ENCODE measurements at places on chromosomes 16 and 17.
A peak's percentile ranks its signal among the peaks of the same experiment; 100 is the strongest.

GRCh38 chr17:81285894-81286293 lies 9.2 kb downstream of the SLC38A10 start:
- DNase-seq, result no peak

- no peak for DNase-seq
These were observed 16.4 kb downstream of the ITGAL start for GRCh38 chr16:30488764-30489605.

GRCh38 chr17:36136439-36136838 lies 32.8 kb downstream of the CCL4 start:
- DNase-seq, result no peak

GRCh38 chr16:87828907-87829621 lies 40.2 kb downstream of the SLC7A5 start:
- no peak for DNase-seq

DNA sequence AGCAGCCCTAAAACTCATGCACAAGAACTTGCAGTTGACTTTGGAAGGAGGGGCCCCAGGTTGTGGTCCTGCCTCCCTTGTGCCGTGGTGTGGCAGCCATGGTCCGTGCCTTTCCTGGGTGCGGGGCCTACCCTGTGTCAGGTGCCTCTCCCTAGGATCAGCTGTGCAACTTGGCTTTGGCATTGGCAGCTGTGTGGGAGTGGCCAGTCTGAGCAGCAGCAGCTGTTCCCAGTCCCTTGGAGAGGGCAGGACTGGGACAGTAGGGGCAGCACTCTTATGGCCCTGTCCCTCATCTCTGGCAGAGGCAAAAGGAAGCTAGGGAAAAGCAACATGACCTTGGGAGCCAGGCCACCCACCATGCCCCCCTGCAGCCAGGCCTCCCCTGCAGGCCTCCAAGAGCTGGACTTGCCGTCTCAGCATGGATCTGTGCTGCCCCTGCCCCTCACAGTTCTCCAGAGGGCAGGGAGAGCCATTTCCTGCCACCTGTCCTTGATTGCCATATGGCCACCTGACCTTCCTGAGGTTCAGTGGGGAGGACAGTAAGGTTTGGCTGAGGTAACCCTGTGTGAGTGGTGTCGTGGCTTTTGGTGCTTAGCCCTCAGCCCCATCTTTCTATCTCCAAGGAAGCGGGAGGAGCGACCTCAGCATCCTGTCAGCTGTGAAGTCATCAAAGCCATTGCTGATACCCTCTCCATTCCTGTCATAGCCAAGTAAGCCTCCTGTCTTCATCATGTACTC lies 15.5 kb upstream of the NFATC3 start:
- DNase-seq, result no peak

DNA sequence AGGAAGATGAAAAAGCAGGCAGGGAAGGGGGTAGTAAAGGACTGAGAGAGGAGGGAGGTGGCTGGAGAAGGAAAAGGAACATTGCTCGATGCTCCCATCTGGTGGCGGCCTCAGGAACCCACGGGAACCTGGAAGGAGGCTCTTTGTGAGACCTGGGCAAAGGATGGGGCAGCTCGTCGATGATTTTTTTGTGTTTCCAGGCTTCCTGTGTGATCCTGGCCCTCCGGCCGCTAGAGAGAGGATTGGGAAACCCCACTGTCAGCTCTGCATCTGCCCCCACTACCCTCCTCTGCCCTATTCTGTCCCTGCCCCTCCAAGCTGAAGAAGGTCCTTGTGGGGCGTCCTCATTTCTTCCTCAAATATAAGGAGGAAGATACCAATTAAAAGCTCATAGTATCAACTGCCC lies 6.6 kb downstream of the WFIKKN2 start:
- DNase-seq, result no peak

GRCh38 chr16:48596326-48596725 lies 13.7 kb downstream of the N4BP1 start:
- no peak for DNase-seq

DNA sequence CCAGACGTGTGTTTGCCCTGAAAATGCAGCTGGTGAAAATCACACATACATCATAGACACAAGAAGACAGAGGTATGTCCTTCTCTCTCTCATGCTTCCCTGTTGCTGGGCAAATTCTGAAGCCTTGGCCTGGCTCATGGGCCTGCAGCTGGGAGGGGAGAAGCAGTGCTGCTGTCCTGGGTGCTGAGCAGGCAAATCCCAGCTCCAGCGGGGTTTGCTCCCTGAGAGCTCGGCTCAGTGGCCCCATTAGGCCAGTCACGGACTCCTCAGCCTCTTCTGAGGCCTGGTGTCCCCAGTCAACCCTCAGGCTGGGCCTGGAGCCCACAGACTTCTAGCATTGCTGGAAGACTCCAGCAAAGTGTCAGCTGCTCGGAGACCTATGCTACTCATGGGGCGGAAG lies 11.7 kb downstream of the RHBDL3 start:
- no peak for DNase-seq

DNA sequence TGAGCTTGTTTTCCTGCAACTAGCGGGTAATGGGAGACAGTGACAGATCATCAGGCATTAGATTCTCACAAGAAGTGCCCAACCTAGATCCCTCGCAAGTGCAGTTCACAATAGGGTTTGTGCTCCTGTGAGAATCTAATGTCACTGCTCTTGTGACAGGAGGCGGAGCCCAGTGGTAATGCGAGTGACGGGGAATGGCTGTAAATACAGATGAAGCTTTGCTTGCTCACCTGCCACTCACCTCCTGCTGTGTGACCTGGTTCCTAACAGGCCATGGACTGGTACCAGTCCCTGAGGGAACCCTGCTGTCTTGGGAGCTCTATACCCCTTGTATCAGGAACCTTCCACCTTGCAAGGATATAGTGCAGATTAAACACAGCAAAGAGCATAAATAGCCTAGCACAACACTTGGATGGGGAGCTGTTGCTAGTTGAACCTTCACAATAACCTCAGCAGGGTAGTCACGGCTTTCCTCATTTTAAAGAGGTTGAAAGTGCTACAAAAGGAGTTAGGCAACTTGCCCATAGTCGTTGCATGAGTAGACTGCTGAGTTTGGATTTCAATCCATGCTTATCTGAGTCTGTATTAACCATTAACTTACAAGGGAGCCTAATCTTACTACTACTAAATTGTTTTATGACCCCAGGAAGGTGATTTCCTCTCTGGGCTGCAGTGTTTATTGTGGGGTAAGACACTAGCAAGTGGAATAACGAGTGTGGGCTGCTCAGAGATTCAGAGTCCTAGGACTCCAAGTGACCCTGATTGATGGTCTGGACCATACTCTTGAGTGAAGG lies 156.6 kb upstream of the ZFHX3 start:
- no peak for DNase-seq

DNA sequence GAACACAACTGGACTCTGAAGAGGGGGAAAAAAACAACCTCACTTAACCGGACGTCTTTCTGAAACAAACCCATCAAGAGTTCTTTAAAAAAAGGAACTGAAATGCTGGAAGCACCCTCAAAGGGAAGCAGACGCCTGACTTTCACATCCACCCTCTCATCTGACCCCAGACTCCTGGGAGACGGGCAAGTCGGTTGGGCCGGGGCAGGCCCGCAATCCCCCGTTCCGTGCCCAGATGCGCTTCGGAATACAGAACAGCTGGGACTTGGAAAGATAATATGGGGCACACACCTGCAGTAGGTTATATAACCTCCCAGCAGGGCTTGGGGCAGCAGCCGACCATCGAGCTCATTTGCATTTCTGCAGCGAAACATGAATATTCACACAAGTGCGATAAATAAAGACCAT lies 3.7 kb downstream of the ARHGAP27 start:
- DNase-seq, result no peak

GRCh38 chr17:82595893-82596292 lies 52.4 kb downstream of the WDR45B start:
- no peak for DNase-seq

DNA sequence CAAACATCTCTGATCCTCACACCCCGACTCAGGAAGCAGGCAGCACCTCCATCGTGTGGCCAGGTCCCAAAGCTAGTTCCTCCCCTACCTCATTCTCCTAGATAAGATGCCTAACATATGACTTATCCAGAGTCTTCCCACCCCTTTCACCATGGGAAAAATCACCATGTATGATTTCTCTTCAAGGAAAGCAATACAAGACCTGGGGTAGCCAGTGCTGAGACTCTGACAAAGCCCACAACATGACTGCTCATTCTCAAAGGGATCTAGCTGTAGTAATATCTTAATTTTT lies 45.1 kb downstream of the CMTM4 start:
- DNase-seq, result no peak

DNA sequence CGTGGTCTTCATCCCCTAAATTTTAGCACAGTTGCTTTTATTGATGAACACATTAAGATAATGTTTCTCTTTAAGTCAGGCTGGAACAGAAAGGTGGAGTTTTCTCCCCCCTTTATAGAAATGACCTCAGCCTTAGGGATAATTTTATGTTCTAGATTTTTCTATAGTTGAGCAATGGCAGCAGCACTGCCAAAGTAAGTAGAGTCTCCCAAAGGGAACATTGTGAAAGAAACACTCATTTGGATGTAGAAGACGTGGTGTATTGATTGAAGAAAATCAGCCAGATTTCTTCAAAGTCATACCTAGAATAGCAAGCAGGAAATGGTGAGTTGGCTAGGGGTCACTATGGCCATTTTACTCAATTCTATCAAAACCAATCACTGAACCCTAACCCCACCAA lies 122.5 kb downstream of the DNAH9 start:
- DNase-seq, result no peak

- DNase-seq, result no peak
These were observed 75.5 kb downstream of the AATF start for GRCh38 chr17:37024181-37024637.

- DNase-seq, result no peak
These were observed 24.8 kb downstream of the ADCY9 start for GRCh38 chr16:4091240-4092012.

DNA sequence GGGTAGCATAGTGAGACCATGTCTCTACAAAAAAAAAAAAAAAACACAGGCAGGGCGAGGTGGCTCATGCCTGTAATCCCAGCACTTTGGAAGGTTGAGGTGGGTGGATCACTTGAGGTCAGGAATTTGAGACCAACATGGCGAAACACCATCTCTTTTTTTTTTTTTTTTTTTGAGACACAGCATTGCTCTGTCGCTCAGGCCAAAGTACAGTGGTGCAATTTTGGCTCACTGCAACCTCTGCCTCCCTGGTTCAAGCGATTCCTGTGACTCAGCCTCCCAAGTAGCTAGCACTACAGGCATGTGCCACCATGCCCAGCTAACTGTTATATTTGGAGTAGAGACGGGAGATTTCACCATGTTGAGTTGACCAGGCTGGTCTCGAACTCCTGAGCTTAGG lies 5.1 kb downstream of the RAMP2 start:
- no peak for DNase-seq

DNA sequence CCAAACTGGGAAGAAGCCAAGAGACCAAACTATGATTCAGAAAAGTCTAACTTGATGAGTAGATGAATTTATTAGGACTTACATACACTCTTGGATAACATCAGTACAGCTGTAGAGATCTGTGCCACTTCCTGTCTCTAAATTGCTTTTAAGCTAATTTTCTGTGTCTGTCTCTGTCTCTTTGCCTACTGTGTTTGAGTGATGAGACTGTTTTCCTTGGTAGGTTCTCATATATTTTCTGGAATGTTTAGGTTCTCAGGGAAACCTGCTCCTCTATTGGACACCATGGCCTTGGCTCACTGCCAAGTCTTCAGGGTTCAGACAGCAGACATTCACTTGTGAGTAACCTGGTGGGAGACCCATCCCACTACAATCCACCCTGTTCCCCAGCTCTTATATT lies 103.5 kb upstream of the KIF2B start:
- no peak for DNase-seq

GRCh38 chr17:13619462-13619861 lies 17.7 kb upstream of the HS3ST3A1 start:
- DNase-seq, result no peak

- DNase-seq, result peak; percentile 53
These were observed 18.1 kb downstream of the USP36 start for GRCh38 chr17:78822552-78822951.

DNA sequence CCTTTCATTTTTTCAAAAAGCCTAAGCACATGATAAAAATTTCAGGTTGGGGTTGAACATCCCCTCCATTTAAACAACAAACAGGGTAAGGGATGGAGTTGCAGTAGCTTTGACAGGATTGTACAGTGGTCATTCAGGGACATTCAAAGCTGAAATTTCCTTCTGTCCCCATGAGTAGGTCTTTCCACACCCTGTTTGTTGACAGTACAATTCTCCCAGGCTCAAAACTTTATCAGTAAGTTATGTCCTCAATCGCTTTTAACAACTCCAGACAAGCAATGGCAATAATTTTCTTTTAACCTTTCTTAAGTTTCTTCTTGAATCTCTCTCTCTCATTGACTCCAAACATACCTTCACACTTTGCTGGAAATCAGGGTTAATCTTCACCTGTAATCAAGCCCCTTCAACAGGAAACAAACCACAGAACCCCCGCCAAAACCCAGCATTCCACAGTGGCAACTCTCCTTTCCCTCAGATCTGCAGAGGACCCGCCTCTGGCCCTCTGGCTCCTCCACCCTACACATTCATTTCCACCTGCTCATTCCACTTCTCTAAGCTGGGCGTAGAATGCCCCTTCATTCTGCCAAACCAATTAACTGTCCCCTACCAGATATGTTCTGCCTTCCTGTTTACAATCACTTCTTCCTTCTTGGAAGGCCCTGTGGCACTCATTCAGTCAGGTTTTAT lies 20.7 kb downstream of the TXNDC11 start:
- DNase-seq, result no peak

- no peak for DNase-seq
These were observed 347.6 kb downstream of the SNX29 start for GRCh38 chr16:12324152-12324551.

GRCh38 chr16:87174061-87174460 lies 143.1 kb downstream of the C16orf95 start:
- DNase-seq, result no peak

DNA sequence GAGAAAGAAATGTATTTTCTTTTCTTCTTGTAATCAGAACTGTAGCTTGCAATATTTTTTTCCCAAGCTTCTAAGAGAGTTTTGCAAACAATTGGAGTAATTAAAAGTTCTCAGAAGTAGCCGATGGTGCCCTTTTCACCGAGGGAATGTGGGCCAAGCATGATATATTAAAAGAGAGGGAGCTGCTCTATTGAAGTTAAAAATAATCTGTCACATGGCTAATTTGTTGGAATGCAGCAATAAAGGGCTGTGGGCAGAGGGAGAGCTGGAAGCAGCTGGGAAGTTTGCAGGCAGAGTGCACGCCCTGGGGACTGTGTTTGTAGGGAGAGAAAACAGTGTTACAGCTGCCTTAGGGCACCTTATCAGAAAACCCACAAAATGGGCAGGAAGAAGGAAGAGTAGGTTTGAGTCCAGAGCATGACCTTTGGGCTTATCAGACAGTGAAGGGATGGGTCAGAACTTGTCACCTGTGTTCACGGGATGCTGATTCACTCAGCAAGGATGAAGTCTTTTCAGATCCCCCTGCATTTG lies 18.5 kb upstream of the TERF2 start:
- DNase-seq, result no peak

GRCh38 chr17:7587420-7588151 lies 2.3 kb downstream of the SOX15 start:
- DNase-seq, result peak; percentile 85

Measured in fibroblast of skin of left biceps (primary cell).